ENCODE measurements at places on chromosomes 2 and 18. TPM values are rescaled to one million over a fixed set of nuclear protein-coding genes. Genes with fewer than 3 reads are reported as not detected.
A peak's percentile ranks its signal among the peaks of the same experiment; 100 is the strongest.

- peak overlapping the region; percentile 94 for H3K4me3 ChIP-seq
- no peak for DNase-seq
- H3K27ac ChIP-seq: peak overlapping the region; percentile 98
- peaks cover 31% of the 10 kb centered on the region for H3K4me1 ChIP-seq
- no peaks in the 10 kb centered on the region for H3K27me3 ChIP-seq
Measured at GRCh38 chr2:219388907-219389156, 1.1 kb upstream of the DNPEP start.

Gene C2orf81
- 0.82 TPM for total RNA-seq

DNA sequence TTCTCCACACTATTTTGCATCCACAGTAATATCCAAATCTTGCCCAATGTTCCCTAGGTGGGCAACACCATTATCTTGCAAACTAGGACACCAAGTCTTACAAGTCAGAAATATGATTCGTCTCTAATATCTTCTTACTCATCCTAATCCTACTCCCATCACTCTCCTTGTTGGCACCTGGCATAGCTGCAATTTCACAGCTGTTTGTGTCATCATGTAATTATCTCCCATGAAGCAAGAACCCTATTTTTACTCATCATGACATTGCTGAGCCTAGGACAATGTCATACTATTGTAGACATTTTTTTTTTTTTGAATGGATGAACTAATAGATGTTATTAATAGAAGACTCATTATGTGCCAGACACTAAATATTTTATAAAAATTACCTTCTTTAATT is 91.3 kb upstream of the CCDC141 start:
- H3K36me3 ChIP-seq: peaks cover 48% of the 10 kb centered on the region
- H3K27me3 ChIP-seq: no peaks in the 10 kb centered on the region
- no peak for DNase-seq

Gene NOL4
- total RNA-seq: not detected

Gene IL36RN
- not detected for total RNA-seq

DNA sequence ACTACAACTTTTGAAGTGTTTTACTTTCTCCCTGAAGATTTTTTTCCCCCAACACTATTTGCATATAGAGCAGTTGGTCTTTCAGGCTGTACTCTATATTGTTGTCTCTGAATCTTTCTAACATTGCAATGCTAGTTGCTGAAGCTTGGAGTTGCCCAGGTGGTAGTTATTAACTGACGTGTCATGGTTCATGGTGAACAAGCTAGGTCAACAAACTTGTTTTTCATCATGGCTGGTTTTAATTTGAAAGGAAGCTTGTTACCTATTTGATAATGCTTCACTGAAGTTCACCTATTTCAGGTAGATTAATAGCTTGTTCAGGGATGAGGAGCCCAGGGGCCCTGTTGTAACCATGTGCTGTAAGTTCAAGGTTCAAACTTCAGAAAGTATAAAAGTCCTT is 158.8 kb upstream of the ZEB2 start:
- H3K36me3 ChIP-seq: no peaks in the 10 kb centered on the region
- DNase-seq: no peak
- H3K27ac ChIP-seq: no peak overlapping the region
- no peaks in the 10 kb centered on the region for H3K4me1 ChIP-seq
- H3K4me3 ChIP-seq: no peak overlapping the region
- no peaks in the 10 kb centered on the region for H3K27me3 ChIP-seq

Gene FNDC4
- 1.7 TPM for total RNA-seq

DNA sequence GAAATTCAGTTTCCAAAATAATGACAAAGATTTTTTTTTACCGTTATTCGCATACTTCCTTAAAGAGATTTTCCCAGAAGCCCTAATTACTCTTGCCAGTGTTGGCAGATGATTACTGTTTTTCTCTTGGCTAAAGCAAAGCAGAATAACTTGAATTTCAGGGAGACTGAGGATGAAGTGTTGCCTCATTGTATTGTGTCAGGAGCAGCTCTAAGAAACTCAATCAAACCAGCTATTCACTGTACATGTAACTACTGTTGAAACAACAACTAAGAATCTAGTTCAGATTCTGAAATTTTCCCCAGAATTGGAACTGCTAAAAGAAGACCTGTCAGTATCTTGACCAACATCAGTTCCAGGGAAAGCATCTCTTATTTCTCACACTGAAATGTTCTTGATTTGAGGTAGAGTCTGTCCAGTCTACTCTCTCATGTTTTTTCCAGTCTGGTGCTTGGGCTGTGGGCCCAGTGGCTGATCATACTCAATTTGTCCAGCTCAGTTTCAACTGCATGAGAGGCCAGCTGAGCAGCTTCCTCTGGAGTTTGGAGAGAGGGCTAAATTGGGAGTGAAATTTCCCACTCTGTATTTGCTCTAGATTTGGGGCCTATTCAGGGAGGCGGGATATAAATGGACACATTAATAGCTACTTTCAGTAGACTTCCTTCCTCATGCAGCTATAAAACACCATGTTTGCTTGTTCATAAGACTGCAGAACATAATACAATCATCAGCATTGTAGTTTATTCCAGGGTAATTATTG is 78.5 kb downstream of the PPP1R1C start:
- DNase-seq: peak; percentile 43
- H3K27me3 ChIP-seq: no peaks in the 10 kb centered on the region
- H3K27ac ChIP-seq: peak overlapping the region; percentile 66
- peaks cover 51% of the 10 kb centered on the region for H3K4me1 ChIP-seq

Gene STK16
- 19.2 TPM for total RNA-seq

DNA sequence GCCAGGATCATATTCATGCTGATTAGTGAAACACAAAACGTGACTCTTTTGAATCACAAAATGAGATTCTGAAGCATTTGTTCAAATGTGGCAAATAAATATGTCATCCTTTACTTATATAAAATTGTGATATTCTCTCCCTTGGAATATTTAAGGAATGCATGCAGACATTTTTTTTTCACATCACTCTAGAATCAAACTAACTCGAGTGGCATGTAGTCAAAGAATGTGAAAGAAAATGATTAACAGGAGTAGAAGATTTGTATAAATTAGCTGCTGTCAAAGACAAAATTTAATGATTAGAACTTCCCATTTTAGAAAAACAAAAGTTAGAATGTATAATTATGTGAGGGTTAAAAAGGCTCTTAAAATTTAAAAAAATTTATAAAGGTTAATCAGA is 721.0 kb upstream of the FAM98A start:
- H3K36me3 ChIP-seq: no peaks in the 10 kb centered on the region
- no peak for DNase-seq
- no peaks in the 10 kb centered on the region for H3K4me1 ChIP-seq
- H3K4me3 ChIP-seq: no peak overlapping the region

Gene CNTNAP5
- total RNA-seq: not detected

DNA sequence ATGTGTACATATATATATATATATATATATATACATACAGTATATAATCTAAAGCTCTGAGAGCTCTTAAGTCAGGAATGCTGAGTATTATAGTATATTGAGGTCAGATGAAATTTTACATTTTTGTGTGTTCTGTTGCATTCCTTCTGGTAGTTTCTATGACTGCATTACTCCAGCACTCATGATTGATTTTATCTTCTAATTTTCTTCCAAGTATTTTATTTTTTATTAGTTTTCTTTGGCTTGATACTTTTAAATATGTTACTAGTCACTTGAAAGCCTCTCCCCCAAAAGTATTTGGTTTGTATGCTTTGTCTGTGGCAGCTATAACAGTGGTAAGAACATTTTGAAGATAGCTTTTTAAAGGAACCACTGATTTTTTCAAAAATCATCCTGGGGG is 25.0 kb downstream of the METTL21A start:
- no peak overlapping the region for H3K4me3 ChIP-seq
- peaks cover 14% of the 10 kb centered on the region for H3K36me3 ChIP-seq
- no peak overlapping the region for H3K27ac ChIP-seq
- peaks cover 7% of the 10 kb centered on the region for H3K4me1 ChIP-seq

Gene ANKRD62
- total RNA-seq: not detected

DNA sequence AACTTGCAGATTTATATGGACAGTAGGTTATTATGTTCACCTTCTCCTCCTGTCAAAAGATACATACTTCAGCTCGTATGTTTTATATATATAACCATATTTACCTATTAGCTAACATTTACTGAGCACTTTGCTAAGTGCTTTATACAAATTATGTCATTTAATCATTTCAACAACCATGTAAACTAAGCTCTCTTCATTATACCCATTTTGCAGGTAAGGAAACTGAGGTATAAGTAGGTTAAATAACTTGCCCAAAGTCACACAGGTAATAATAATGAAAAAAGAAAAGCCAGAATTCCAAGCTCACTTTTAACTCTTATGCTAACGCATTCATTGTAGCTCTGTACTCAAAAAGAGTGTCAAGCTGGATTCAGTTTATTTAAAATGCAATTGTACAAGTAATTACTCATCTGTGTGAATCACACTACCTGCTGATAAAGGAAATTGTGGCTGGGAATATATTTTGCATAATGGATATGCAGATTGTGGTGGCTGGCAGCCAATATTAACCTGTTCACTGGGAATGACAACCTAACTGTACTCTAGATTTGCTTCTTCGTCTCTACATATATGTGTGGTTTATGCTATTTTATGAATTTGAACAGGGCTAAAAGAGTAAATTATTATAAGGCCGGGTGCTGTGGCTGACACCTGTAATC is 20.6 kb downstream of the SLC16A14 start:
- DNase-seq: no peak
- H3K36me3 ChIP-seq: no peaks in the 10 kb centered on the region
- no peak overlapping the region for H3K4me3 ChIP-seq

Gene CERKL
- total RNA-seq: not detected

Gene RNF125
- total RNA-seq: 3.5 TPM

Gene PROKR1
- not detected for total RNA-seq

Gene DAPL1
- not detected for total RNA-seq

Gene PLB1
- 2.4 TPM for total RNA-seq

GRCh38 chr18:36899289-36899688 is 70.4 kb downstream of the KIAA1328 start:
- H3K4me3 ChIP-seq: no peak overlapping the region
- H3K27ac ChIP-seq: no peak overlapping the region
- no peaks in the 10 kb centered on the region for H3K4me1 ChIP-seq
- H3K27me3 ChIP-seq: no peaks in the 10 kb centered on the region
- peaks cover 4% of the 10 kb centered on the region for H3K36me3 ChIP-seq

- H3K4me3 ChIP-seq: no peak overlapping the region
- no peak for DNase-seq
- no peak overlapping the region for H3K27ac ChIP-seq
- no peaks in the 10 kb centered on the region for H3K27me3 ChIP-seq
Measured at GRCh38 chr2:193371200-193371599, 1176.5 kb upstream of the TMEFF2 start.

DNA sequence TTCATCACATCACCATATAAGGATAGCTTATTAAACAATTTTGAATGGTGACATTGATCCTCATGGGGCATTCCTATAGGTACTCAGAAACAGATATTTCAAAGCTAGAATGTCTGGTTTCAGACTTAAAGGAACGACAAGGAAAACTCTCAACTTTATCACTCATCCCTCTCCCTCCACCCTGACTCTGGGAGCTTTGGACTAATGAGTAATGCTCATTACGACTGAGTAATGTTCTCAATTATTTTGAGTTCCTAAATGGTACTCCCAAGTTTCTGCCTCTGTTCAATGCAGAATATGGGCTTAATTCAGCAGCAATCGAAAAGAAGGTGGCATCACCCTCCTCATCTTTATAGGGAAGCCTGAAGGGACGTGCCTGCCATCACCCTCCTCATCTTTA is 43.4 kb downstream of the RFX8 start:
- DNase-seq: no peak
- H3K27me3 ChIP-seq: no peaks in the 10 kb centered on the region
- no peak overlapping the region for H3K4me3 ChIP-seq
- H3K27ac ChIP-seq: no peak overlapping the region
- peaks cover 30% of the 10 kb centered on the region for H3K4me1 ChIP-seq
- H3K36me3 ChIP-seq: no peaks in the 10 kb centered on the region

Gene SFXN5
- 9.9 TPM for total RNA-seq

Gene CYB5A
- 105 TPM for total RNA-seq

Gene ZC3H6
- total RNA-seq: 23.5 TPM

DNA sequence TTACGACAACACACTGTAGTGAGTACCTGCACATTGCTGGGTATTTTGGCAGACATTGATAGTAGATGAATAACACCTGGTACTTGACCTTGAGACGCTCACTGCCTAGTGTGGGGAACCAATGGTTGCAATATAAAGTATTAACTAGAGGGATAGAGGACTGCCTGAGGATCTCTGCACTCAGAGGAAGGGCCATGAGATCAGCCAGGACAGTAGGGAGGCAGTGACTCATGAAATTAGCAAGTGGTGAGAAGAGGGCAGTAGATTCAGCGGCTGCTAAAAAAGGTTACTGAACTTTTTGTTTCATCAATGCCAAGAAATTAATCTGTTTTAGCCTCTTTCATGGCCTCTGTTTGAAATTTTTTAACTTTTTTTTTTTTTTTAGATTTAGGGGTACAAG is 250.8 kb upstream of the TCF4 start:
- no peaks in the 10 kb centered on the region for H3K27me3 ChIP-seq
- no peak overlapping the region for H3K4me3 ChIP-seq
- no peaks in the 10 kb centered on the region for H3K4me1 ChIP-seq

Gene MLPH
- total RNA-seq: 73.5 TPM

GRCh38 chr2:42289222-42289621 is 71.8 kb downstream of the COX7A2L start:
- no peaks in the 10 kb centered on the region for H3K27me3 ChIP-seq
- DNase-seq: no peak

GRCh38 chr2:111128096-111128495 is 7.4 kb downstream of the BCL2L11 start:
- no peaks in the 10 kb centered on the region for H3K27me3 ChIP-seq
- no peak for DNase-seq
- H3K27ac ChIP-seq: no peak overlapping the region
- H3K36me3 ChIP-seq: peaks cover 46% of the 10 kb centered on the region
- no peak overlapping the region for H3K4me3 ChIP-seq
- peaks cover 29% of the 10 kb centered on the region for H3K4me1 ChIP-seq

- peaks cover 17% of the 10 kb centered on the region for H3K36me3 ChIP-seq
- no peak for DNase-seq
- H3K27me3 ChIP-seq: no peaks in the 10 kb centered on the region
Measured at GRCh38 chr18:79434607-79435401, 39.1 kb downstream of the NFATC1 start.

DNA sequence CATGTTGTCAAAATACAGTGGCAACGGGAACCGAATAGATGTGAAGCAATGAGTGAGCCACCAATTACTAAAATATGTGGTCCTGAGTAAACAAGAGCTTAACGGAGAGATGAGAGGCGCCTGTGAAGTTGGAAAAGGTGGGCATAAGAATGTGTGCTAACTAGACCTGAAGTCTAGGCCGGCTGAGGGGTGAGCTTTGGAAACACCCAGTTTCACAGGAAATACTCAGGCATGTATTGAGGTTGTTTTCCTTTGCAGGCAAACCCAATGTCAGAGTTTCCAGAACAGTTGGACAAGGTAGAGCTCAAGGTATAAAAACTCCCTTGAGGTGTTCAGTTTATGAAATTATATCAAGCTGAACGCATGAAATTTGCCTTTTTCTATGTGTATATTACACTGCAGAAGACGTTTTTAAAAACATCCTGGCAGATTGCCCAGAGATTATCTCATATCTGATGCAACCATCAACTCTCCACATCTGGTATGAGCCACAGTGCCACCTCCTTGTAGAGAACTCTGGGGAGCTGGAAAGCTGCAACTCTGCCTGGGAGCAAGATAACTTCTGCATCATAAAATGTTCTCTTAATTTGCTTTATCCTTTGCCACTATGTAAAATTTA is 3.9 kb upstream of the WDSUB1 start:
- no peak for DNase-seq
- H3K27ac ChIP-seq: no peak overlapping the region
- no peak overlapping the region for H3K4me3 ChIP-seq

All from left ventricle myocardium inferior (tissue), 1 donor.